HEK293T (cell line): ENCODE measurements at places on chromosomes 7 and 10.

DNA sequence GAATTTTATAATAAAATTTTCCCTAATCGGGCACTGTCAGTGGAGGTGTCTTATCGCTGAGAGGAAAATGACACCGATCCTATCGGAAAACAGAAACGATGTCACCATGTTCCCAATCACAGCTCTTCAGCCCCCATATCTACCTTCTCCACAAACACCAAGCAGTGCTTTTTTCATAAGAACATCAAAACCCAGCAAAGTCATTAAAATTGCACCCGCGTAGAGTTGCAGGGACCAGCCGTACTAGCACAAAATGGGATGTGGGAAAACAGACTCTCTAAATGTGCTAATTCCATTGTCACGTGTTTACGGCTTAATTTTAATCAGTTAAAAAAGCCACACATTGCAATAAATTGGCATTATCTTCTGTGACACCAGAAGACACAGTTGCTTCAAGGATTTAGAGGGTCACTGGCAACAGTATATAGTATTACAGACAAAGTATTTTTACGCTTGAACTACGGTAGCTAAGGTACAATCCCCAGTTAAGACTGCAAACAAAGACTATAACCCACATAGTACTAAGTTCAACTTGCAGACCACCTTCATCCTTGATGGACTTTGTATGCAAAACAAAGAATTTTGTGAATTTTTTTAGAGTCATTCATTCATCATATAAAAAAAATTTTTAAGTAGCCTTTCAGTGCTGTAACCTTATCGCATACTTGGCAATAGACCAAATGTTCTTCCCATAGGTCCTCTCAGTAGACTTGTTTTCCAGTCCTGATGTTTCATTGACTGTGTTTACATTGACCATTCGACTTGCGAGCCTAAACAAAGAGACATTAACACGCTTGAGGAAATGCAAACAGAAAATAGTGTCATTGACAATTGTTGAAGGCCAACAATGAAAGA is 116.0 kb downstream of the VTI1A start:
- peak; percentile 16 for DNase-seq

- DNase-seq, result no peak
These were observed 10.2 kb downstream of the PDCD4 start for GRCh38 chr10:110881905-110882304.

GRCh38 chr10:116960066-116960776 is 44.8 kb downstream of the SHTN1 start:
- no peak for DNase-seq

DNA sequence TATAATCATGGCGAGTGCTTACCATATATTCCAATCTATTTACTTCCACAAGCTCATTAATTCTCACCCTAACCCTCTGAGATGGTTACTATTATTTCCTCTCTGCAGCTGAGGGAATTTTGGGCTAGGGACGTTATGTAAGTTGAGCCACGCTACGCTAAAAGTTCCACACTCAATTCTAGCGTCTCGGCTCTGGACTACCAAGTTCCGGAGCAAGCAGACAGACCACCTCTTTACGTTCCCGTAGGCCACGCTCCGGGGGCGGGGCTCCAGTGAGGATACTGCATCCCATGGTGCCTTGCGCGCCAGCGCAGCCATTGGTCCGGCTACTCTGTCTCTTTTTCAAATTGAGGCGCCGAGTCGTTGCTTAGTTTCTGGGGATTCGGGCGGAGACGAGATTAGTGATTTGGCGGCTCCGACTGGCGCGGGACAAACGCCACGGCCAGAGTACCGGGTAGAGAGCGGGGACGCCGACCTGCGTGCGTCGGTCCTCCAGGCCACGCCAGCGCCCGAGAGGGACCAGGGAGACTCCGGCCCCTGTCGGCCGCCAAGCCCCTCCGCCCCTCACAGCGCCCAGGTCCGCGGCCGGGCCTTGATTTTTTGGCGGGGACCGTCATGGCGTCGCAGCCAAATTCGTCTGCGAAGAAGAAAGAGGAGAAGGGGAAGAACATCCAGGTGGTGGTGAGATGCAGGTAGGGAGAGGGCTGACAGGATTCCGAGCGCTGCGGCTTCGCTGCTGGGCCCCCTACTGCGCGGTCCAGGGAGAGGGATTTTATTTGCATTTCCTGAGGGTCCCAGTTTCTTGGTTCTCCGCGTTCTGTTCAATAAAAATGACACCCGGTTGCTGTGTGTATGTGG is at the start of gene KIF11:
KIF11 (plus strand) TSS at position 370 of the 858 bp plus-strand sequence; CDS start at position 616, 246 bp downstream.
- DNase-seq, result peak; percentile 92

GRCh38 chr7:146773506-146773905 is 656.9 kb downstream of the CNTNAP2 start:
- no peak for DNase-seq

GRCh38 chr7:26853788-26854393 is 10.5 kb downstream of the SKAP2 start:
- no peak for DNase-seq

- DNase-seq, result no peak
These were observed 153.4 kb downstream of the BMPER start for GRCh38 chr7:34058801-34059135.

DNA sequence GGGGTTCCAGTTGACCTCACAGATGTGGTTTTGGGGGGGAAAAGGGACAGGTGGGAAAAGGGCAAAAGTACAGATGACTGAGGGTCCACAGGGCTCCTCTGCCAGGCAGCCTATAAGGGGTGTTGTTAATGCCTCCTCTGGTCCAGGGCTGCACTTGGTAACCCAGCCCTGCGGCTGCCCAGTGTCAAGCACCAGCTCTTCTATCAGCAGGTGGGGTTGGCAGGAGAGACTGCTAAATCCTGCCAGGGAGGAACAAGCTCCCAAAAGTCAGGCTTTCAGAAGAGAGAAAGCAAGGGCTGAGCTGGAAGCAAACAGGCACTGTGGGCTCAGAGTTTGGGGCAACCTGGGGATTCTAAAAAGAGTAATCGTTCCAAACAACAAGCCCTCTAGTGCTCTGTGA is 39.1 kb downstream of the LRRC20 start:
- DNase-seq, result no peak
